Amniotic stem cell (primary cell): ENCODE measurements at places on chromosomes 3 and 15.

DNA sequence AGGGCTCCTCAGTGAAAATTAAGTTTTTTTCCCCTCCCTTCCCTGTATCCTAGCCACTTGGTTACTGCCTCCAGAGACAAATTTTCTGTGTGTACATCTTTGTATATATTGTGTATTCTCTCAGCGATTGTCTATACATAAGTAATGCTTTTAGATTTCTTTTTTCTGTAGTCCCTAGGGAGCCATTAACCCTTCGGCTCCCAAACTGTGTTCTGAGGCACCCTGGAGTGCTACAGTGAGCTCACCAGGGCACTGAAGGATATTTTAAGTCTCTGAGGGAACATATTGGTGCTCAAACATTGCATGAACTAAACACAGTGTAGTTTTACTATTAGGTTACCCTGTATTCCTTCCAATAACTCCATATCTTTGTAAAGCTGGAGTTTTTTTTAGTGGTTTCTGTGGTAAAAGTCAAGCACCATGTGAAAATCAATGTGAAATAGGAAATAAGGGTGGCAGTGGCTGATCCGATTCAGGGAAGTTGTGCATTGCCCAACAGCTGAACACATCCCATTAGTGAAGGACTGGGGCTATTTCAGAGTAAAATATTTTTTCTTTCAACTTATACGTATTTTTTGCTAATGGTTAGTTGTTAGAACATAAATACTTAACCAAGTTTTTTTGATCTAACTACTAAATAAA, 43.0 kb downstream of the USP13 start:
- no peak for DNase-seq

DNA sequence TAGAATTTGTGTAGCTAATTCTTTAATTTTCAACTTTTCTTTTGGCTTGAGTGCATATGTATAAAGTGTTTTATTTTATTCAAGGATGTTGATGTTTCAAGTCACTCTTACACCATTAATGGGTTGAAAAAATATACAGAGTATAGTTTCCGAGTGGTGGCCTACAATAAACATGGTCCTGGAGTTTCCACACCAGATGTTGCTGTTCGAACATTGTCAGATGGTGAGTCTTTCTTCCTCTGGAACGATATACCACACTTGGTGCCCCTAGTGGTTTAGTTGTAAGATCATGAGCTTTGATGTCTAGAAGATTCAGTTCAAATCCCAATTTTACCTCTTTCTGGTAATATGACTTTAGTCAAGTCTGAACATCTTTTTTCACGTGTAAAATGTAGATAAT, 119.3 kb downstream of the HCN4 start:
- DNase-seq, result no peak

GRCh38 chr3:53158765-53159155, 2.2 kb upstream of the PRKCD start:
- no peak for DNase-seq

- no peak for DNase-seq
These were observed 14.0 kb downstream of the VPS13C start for GRCh38 chr15:62046078-62046743.

- no peak for DNase-seq
These were observed 23.6 kb downstream of the RHCG start for GRCh38 chr15:89472785-89473256.

DNA sequence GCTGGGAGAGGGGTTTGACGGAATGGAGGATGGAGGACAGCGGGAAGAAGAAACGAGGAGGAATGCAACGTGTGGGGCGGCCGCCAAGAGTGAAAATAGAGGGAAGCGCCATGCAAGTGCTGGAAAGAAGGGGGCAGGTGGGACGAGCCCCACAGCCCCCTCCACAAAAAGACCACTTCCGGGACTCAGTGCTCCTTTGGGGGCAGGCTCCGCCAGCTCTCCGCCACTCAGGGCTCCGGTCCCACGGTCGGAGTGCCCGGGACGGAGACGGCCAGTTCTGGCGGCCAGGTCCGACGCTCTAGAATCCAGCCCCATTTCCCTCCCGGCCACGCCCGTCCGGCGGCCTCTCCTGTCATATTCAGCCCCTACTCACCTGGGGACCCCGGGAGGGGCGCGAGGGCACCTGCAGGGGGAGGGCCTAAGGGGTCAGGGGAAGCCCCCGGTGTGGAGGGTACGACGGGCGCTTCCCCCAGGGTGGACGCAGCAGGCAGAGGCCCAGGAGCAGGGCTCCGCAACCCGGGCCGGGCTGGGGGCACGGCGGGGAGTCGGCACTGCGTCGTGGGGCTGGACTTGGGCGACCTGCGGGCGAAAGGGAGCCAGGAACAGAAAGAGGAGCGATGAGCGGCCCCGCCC, 25.5 kb upstream of the CSPG4 start:
- DNase-seq, result no peak

DNA sequence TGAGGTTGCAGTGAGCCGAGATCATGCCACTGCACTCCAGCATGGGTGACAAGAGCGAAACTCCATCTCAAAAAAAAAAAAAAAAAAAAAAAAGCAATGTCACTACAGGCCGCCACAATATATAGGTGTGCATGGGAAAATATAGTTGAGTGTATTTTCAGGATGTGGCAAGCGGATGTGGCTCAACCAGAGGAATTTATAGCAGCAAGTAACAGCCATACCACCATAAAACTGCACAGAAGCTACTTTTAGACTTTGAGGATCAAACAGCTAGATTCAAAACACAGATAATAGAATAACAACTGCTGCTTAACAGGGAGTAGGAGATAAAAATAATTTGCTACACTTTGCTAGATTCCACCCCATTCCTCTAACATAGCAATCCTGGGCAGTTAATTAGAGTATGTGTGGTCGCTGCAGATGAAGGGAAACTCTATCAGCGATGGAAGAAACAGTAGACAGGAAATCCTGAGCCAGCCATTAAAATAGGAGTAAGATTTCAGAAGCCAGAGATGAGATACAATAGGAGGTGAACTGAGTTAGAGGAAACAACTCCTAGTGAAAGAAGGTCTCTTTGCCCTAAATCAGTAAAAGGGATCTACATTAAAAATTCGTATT, 318.7 kb upstream of the STT3B start:
- DNase-seq, result no peak

DNA sequence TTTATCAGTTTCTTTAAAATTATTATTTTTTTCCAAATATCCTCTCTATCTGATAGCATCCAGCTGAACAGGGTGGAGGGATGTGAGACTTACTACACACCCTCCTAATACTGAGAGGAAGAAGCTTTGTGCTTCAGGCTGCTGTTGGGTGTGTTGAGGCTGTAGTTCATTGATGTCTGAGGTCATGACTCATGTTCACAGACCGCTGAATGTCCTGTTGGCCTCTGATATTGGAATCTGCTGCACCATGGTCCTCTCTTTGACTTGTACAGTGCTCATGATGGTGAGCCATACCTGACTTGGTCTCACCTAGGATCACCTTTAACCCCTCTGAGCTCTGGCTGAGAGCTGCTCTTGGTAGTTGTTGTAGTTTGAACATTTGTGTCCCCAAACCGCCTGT, 302.9 kb downstream of the SATB1 start:
- no peak for DNase-seq

- no peak for DNase-seq
These were observed 69.9 kb downstream of the CDC25A start for GRCh38 chr3:48118322-48118721.

- no peak for DNase-seq
These were observed 4.1 kb downstream of the VGLL3 start for GRCh38 chr3:86986671-86987420.

DNA sequence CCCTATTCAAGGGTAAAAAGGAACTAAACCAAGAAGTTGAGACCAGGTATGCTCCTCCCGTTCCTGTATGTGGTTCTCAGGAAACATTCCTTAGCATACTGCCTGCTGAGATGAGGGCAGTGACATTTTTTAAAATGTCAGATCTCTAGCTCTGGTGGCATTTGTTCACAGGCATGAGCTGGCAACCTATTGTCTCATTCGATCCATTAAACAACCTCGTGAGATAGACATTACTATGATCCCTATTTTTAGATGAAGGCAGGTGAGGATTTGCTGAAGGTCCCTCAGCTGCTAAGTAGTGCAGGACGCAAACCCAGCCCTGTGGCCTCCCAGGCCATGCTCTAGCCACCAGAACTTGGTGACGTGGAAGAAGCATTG, 74.9 kb downstream of the SIDT1 start:
- no peak for DNase-seq

DNA sequence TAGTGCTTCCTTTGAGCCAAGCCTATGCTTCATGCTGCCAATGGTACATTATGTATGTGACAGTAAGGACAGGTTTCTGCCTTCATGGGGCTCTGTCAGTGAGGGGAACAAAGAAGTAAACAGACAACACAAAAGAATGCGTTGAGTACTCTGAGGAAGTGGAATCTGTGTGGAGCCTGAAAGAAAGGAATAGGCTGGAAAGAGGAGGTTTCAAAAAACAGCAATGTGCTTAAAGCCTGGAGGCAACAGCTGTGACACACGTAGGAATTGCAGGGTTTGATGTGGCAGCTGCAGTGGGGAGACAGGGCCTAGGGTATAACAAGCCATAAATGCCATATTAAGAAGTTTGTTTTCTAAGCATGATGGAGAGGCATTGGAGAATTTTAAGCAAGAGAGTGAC, 316.7 kb downstream of the CLSTN2 start:
- DNase-seq, result no peak

- DNase-seq, result peak; percentile 66
These were observed 112.1 kb downstream of the SLCO3A1 start for GRCh38 chr15:91965501-91966193.

DNA sequence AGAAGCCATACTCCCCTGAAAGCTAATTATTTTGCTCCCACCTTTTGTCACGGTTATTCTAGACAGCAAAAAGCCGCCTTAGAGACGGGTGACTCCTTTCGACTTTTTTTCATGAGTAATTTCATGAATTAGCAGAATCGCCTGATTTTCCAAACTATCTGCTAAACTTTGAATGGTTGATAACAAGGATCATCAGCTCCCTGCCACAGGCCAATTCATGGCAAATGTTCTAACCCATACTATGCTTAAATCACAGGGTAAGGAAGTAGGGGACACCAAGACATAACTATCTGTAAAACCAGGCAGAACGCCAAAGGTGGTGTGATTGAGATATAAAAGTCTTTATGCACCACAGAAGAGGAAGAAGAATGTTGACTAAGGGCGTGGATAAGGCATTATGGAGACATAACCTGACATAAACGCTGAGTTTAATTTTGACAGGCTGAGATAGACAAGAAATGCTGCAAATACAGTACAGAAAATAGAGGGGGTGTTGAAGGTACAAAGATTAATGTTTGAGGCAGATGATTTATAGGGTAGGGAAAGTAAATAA, 891 bp upstream of the DMXL2 start:
- DNase-seq, result no peak
